Inflammatory macrophage treated with lipopolysaccharide for 4 hours (primary cell): ENCODE measurements at places on chromosomes 6 and 20.
A peak's percentile ranks its signal among the peaks of the same experiment; 100 is the strongest.

DNA sequence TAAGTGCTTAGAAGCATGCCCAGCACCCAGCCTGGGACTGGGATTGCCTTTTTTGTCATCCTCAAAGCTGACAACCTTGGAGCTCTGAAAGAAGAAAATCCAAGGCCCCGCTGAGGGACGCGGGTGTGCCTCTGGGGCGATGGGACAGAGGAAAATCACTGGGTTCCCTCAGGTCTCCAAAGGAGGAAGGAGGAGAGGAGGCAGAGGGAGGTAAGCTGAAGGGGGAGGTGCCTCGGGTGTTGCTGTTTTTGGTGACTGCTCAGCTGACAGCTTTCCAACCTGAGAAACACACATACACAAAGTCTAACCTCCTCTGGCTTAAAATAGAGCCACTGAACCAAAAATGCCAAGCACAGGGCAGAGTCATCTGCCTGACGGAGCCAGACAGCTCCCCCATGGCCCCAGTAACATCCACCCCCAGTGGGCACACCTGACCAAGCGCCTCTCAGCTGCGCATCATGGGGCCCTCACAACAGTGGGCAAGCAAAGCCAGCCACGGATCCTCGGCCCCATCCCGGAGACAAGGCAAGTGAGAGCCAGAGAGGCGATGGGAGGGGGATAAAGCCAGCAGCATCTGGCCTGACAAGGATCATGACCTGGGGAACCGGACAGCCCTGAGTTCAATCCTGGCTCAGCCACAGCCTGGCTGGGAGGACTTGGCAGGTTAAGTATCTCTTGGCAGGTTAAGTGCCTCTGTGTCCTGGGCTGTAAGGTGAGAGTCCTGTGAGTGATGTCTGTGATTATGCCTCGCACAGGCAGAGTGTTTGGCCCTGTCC, 3.2 kb upstream of the KCNK15 start:
- DNase-seq, result no peak

DNA sequence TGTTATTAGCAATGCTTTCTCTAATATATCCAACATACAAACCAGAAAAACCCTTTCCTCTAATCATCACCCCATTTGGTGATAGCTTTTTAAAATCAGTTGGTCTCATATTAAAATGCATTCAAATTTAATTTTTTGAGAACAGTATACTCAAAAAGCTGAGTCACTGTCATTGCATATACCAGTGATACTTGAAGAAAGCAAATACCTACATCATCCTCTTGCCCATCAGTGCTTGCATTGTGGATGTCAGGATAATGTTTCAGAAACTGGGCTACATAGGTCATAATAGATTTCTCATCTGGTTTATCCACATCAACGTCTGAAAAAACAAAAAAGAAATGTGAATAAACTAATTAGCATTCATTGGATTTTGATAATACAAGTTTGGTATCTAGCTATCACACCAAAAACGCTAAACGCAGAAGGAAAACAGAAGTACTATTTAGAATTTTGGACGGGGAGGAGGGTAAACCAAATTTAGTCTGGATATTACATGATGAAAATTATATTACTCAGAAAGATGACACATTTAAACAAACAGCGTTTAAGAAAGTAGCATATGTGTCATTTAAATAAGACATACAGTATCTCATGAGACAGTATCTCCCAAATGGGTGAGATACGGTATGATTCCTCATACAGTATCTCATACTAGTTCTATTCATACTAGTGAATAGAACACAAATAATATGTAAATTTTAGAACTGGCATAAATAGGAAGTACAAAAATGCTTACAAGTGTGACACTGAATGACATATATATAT, 134.6 kb downstream of the SYNE1 start:
- DNase-seq, result no peak

DNA sequence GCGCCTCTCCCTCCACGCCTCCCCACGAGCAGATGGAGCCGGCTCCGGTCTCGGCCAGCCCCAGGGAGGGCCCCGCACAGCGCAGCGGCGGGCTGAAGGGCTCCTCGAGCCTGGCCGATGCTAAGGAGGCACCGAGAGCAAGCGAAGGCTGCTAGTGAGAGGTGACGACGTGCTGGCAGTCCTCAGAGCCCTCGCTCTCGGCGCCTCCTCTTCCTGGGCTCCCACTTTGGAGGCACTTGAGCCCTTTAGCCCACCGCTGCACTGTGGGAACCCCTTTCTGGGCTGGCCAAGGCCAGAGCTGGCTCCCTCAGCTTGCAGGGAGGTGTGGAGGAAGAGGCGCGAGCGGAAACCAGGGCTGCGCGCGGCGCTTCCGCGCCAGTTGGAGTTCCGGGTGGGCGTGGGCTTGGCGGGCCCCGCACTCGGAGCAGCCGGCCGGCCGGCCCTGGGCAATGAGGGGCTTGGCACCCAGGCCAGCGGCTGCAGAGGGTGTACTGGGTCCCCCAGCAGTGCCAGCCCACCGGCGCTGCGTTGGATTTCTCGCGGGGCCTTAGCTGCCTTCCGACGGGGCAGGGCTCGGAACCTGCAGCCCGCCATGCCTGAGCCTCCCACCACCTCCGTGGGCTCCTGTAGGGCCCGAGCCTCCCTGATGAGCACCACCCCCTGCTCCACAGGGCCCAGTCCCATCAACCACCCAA, 2.5 kb upstream of the TMEM14C start:
- peak; percentile 33 for DNase-seq

DNA sequence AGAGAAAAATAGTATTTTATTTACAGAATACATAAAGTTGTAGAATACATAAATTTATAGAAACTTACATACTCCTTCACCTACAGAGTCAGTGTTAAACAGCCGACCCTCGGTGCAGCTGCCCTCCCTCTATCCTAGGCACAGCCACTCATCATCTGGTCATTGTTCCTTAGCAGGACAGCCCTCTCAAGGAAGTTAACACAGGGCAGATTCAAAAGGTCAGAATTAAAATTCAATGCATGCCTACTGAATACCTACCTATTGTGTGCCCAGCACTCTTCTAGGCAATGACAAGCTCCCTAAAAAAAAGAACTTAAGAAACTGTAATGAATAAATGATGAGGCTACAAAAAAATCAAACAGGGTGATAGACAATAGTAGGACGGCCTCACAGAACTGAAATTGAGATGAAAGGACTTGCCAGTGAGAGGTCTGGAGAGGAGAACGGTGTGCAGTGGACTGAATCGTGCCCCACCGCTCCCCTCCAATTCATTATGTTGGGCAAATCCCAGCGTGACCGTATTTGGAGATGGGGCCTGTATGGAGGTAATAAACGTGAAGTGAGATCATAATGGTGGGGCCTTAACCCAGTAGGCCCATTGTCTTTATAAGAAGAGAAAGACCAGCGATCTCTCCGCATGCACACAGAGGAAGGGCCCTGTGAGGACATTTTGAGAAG, 326.0 kb downstream of the PACRG start:
- DNase-seq, result no peak
